ENCODE measurements at places on chromosomes 1 and 21. TPM values are rescaled to one million over a fixed set of nuclear protein-coding genes. Genes with fewer than 3 reads are reported as not detected.

DNA sequence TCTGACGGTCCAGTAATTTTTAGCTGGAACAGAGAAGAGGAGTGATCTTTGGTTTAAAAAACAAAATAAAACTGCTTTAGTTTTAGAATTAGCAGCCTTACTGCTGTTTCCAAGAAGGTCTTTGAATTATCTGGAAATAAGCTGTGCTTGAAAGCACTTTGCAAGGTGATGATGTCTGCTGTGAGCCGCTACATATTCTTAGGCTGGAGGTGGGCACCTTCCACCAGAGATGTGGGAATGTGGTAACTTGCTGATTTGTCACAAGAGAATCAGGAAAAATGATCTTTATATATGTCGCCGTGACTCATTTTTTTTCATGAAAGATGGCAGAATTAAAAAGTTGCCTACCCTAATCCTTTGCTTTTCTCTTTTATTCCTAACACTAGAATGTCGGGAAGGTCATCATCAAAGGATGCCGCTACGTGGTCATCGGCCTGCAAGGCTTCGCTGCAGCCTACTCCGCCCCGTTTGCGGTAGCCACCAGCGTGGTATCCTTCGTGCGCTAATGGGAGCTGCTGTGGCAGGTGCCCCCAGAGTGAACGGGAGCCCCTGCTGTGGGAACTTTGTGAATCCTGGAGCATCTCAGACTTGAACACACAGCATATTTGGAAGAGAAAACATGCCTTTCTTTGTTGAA, 6.2 kb downstream of the C1orf115 start:
- no peak for DNase-seq

DNA sequence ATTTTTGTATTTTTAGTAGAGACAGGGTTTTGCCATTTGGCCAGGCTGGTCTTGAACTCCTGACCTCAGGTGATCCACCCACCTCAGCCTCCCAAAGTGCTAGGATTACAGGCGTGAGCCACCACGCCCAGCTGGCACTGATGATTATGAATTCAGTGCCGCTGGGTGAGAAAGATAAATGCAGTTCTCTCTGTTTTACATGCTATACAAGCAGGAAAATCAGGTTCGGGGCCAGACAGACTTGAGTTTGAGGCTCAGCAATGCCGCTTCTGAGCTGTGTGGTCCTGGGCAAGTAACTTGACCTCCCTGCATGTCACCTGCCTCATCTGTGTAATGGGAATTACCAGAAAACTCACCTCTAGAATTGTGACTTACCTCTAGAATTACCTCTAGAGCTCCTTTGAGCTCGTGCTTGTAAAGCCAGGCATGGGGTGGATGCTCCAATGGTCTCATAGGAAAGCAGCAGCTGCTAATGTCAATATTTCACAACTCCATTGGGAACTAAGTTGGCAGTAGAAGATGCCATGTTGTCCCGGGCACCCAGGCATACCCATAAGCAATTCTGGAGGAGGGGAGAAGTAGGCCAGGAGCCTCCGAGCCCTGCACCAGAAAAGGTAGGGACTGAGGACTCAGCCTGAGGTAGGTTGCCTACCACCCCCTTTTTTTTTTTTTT, 119.8 kb upstream of the SLC25A33 start:
- no peak for DNase-seq

DNA sequence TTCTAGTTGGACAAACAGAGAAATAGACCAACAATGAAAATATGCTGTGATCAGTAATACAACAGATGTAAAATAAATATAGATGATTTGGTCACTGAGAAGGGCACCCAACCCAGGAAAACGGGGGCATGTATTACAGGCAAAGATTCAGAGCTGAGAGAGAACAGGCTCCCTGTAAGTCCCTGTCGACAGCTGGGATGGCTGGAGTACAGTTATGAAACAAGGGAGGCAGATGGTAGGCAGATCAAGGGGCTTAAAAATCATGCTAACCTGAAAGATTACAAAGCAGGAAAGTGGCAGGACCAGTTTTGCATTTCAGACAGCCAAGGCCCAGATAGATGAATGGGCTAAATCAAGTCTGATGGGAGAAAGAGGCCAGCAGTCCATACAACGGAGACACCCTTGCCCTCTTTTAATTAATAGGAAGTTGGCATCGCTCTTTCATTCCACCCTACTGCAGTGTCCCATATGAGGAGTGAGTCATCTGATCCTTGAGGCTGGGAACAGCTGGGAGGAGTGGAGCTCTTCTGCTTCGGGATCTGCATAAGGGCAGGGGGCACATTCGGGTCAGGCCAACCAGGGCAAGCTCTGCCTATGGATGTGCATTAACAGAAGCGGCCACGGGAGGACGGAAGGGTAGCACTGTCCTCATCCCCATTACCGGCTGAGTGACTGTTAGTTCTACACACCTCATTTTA, 171.1 kb downstream of the DAB1 start:
- DNase-seq = no peak

DNA sequence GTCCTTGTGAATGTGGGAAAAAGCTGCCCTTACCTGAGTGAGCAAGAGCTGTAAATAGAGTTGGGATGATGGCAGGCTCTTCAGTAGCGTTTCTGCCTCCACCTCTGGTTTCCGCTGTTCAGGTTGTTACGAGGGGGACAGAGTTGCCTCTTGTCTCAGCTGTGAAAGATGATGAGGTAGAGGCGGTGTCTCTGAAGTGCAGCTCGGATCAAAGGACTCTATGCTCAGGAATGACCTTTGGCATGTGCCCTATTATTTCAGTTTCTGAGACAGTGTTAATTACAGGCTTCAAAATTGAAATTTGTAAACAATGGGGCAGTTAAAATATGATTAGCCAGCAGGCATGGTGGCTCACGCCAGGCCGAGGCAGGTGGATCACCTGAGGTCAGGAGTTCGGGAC, 70.3 kb downstream of the VPS26C start:
- no peak for DNase-seq

DNA sequence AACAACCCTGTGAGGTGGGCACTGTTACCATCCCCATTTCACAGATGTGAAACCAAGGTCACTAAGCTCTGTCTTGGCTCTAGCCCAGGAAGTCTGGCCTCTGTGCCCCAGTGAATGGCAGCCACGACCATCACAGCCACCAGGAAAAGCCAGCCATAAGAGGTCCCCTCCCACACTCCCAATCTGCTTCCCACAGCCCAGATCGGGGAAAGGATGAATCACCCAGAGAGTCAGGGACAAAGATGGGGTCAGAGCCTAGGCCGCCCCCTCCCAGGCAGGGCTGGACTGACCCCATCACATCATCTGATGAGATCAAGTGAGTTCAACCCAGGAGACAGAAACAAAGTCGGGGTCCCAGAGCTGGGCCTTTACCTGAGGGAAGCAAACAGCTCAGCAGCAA, 22.9 kb upstream of the COL16A1 start:
- no peak for DNase-seq

DNA sequence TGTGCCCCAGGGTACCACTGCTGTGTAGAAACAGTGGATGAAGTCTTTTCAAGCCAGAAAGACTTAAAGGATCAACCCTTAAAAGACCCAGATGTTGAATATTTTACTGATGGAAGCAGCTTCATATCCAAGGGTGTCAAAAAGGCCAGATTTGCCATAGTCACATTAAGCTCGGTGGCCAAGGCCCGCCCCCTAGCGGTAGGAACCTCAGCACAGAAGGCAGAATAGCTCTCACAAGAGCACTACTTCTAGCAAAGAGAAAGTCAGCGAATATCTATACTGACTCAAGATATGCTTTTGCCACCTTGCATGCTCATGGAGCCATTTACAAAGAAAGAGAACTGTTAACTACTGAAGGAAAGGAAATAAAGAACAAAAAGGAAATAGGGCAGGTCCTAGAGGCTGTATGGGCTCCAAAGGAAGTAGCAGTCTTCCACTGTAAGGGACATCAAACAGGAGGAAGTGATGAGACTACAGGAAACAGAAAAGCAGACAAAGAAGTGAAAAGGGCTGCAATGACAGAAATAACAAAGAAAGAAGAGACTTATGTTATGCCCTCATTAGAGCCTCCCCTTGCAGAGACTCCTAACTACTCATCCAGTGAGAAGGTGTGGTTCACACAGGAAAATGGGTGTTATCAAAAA, 90.5 kb downstream of the LIPI start:
- no peak for DNase-seq

DNA sequence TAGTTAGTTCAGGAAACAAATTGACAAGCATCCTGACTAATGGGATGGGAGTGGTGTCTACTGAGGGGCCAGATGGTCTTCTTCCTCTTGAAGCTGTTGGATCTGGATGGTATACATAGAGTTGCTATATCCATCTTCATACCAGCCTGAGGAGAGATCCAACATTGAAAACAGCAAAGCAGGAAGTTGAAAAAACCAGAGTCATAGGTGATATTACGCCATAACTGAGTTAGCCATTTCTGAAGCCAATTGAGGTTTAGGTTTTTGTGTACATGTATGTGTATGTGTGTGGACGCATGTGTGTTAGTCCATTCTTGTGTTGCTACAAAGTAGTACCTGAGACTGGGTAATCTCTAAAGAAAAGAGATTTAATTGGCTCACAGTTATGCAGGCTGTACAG, 2.3 kb upstream of the TSPAN2 start:
- DNase-seq = no peak

Gene NUF2
- total RNA-seq = not detected

- DNase-seq = no peak
These were observed 5.1 kb upstream of the MTFR1L start for GRCh38 chr1:25814549-25815087.

DNA sequence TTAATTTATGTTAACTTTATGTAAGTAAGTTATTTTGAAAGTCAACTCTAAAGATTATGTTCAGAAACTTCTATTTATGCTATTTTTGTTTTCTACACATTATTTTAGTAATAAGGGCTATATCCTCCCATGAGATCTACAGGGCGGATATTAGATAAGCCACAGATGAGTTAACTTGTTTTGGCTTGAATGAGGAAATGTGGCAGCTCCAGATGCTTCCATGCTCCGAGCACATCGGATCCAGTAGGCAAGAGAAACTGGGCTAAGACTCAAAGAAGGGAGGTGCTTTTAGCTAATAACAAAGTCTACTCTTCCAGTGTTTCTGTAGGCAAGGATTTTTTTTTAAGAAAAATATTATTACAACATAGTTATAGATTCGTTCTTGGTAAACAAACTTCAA, 20.0 kb upstream of the LAMC1 start:
- DNase-seq = no peak

All from omental fat pad (tissue), 4 donors.